ENCODE measurements at places on chromosomes 4 and X.

GRCh38 chr4:11910812-11911211 lies 482.1 kb upstream of the HS3ST1 start:
- no peaks in the 10 kb centered on the region for H3K27me3 ChIP-seq
- no peaks in the 10 kb centered on the region for H3K4me1 ChIP-seq
- no peak for DNase-seq

DNA sequence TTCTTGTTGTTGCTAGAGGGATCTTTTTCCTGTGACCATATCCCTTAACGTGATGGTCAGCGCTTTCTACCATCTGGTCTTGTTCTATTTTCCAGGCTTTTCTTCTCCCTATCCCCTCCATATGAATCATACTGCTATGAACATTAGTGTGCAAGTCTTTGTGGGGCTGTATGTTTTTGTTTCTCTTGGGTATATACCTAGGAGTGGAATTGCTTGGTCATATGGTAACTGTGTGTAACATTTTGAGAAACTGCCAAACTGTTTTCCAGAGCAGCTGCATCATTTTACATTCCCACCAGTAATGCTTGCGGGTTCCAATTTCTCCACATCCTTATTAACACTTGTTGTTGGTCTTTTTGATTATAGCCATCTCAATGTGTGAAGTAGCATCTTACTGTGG lies 121.4 kb downstream of the SPRY1 start:
- no peak for DNase-seq
- H3K27ac ChIP-seq = no peak overlapping the region
- H3K4me3 ChIP-seq = no peak overlapping the region
- H3K27me3 ChIP-seq = no peaks in the 10 kb centered on the region

DNA sequence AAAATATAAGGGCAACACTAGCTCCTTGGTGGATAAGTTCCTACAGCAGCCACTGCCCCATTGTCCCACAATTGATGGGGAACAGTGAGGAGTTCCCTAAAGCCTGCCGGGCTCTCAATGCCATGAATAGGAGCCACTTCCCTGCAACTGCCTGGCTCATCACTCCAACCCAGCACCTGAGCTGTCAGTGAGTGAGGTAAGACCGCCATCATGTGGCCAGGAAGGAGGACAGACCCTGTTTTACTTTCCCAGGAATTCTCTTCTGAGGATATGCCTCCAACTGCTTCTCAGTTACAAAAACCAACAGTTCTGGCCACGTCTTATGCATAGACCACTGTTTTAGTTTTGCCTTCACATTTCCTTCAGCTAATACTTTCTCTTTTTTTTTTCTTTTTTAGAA lies 45.5 kb downstream of the SRPX start:
- H3K27ac ChIP-seq = no peak overlapping the region
- no peaks in the 10 kb centered on the region for H3K27me3 ChIP-seq
- no peaks in the 10 kb centered on the region for H3K4me1 ChIP-seq
- no peaks in the 10 kb centered on the region for H3K36me3 ChIP-seq

DNA sequence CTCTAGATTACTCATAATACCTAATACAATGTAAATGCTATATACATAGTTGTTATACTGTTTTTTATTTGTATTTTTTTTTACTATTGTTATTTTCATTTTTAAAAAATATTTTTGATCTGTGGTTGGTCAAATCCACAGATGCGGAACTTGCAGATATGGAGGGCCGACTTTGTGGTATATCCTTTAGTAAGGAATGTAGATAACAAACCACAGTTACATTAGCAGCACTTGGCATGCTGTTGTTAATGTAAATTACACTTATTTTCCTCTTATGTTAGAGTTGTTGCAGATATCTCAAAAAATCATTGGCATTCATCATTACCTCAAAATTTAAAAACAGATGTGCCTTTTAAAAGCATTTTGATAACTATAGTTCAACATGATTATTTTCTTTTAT lies 151.0 kb downstream of the TMEM164 start:
- no peaks in the 10 kb centered on the region for H3K27me3 ChIP-seq
- DNase-seq = no peak
- H3K4me1 ChIP-seq = no peaks in the 10 kb centered on the region
- H3K27ac ChIP-seq = no peak overlapping the region
- H3K4me3 ChIP-seq = no peak overlapping the region

- DNase-seq = no peak
- no peak overlapping the region for H3K27ac ChIP-seq
- H3K4me3 ChIP-seq = no peak overlapping the region
- H3K4me1 ChIP-seq = no peaks in the 10 kb centered on the region
Measured at GRCh38 chr4:76801621-76802235, 96.2 kb downstream of the SOWAHB start.

DNA sequence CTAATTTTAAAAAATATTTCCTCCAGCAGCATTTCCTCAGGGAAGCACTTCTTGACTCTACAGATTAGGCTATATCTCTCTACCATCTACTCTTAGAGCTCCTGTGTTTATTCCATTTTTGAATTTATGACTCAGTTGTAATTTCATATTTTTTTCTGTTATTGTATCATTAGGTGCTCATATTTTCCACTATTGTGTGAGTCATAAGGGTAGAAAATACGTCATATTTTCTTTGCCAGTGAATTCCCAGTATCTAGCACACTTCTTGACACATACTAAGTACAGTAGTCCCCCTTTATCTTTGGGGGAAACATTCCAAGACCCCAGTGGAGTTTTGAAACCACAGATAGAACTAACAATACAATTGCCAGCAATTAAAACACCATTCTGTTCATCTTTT lies 431.2 kb downstream of the GASK1B start:
- no peaks in the 10 kb centered on the region for H3K4me1 ChIP-seq
- H3K27me3 ChIP-seq = no peaks in the 10 kb centered on the region
- no peak overlapping the region for H3K27ac ChIP-seq

GRCh38 chr4:100016191-100016590 lies 66.1 kb upstream of the H2AZ1 start:
- no peaks in the 10 kb centered on the region for H3K4me1 ChIP-seq
- no peaks in the 10 kb centered on the region for H3K27me3 ChIP-seq
- H3K36me3 ChIP-seq = no peaks in the 10 kb centered on the region
- no peak overlapping the region for H3K4me3 ChIP-seq
- H3K27ac ChIP-seq = no peak overlapping the region

- no peak overlapping the region for H3K27ac ChIP-seq
- no peak for DNase-seq
- no peaks in the 10 kb centered on the region for H3K36me3 ChIP-seq
- no peaks in the 10 kb centered on the region for H3K4me1 ChIP-seq
Measured at GRCh38 chr4:182143822-182144625, 99.2 kb upstream of the TENM3 start.

DNA sequence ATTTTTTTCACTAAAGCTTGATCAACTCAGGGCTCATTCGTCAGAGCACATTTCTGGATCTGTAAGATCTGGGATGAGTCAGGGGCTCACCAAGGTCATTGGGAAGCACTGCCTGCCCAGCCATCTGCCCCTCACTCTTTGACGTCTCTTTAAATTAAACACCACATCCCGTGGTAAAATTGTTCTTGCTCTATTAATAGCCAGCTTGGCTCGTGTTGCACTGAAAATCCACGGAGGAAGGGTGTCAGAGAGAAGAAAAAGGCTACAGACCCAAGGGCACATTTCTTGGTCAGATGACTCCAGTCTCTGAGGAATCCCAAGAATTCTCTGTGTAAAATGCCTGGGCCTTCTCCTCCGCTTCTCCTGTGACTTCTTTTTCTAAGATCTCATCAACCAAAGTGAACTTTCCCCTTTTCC lies 45.7 kb upstream of the GATB start:
- no peaks in the 10 kb centered on the region for H3K36me3 ChIP-seq
- H3K27ac ChIP-seq = no peak overlapping the region
- DNase-seq = no peak
- no peak overlapping the region for H3K4me3 ChIP-seq

DNA sequence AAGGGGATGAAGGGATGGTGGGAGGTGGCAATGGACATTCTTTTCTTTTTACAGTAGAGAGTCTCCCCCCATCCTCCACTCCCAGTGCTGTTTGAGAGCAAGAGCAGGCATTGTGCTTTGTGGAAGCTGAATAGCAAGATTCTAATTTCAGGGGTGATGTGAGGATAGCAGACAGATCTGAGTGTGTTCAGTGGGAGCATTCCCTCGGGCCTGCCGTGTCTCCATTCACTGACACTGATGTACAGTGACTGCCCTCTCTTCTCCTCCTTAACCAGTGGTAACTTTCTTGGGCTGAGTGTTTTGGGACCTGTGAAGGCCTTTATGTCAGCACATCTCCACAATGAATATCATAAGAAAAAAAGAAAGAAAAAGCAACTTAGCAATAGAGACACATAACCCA lies 396.6 kb upstream of the RPS6KA3 start:
- H3K27ac ChIP-seq = no peak overlapping the region
- no peaks in the 10 kb centered on the region for H3K36me3 ChIP-seq
- H3K4me3 ChIP-seq = no peak overlapping the region
- no peaks in the 10 kb centered on the region for H3K4me1 ChIP-seq

DNA sequence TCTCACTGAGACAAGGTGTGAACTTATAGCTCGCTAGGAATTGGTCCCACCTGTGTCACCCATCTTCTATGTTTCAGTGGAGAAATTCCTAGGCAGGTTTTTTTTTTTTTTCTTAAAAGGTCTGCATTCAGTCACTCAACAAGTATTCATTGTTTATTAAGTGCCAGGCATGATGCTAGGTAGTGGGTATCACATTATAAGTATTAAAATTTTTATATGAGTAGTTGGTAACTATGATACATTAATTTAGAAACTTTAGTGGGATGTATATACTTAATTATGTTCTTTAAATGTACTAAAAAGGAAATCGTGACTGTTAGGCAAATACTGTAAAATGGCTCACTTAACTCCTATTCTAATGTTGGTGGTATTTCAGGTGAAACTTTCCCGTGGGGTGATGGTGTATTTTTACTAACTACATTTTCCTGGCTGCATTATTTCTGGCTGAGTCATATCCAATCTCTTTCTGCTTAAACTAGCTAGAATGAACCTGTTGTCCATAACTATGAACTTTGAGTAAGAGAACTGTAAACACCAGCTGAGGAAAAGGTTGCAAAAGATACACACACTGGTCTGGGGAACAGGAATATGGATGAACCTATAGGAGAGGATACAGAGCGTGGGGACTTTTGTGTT lies 49.3 kb upstream of the MED14 start:
- no peak overlapping the region for H3K27ac ChIP-seq
- DNase-seq = peak; percentile 63
- peaks cover 20% of the 10 kb centered on the region for H3K4me1 ChIP-seq
- no peaks in the 10 kb centered on the region for H3K27me3 ChIP-seq
- H3K4me3 ChIP-seq = no peak overlapping the region

DNA sequence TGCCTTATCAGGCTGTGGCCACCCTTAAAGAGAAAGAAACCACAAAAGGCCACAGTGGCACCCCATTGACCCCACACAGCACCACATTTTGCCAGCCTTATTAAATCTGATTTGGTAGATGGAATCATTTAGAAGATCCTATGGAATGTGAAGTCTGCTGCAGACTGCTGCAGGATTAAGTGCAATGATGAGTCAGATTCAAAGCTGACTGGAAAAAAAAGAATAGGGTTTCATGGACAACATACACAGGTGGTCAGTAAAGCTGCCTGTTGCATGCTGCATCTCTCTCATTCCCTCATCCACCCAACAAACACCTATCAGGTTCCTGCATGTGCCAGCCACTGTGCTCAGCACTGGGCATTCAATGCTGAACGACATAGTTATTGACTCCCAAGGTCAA lies 56.6 kb downstream of the CHST7 start:
- no peaks in the 10 kb centered on the region for H3K4me1 ChIP-seq
- no peaks in the 10 kb centered on the region for H3K27me3 ChIP-seq
- DNase-seq = no peak
- H3K36me3 ChIP-seq = no peaks in the 10 kb centered on the region
- H3K4me3 ChIP-seq = no peak overlapping the region

DNA sequence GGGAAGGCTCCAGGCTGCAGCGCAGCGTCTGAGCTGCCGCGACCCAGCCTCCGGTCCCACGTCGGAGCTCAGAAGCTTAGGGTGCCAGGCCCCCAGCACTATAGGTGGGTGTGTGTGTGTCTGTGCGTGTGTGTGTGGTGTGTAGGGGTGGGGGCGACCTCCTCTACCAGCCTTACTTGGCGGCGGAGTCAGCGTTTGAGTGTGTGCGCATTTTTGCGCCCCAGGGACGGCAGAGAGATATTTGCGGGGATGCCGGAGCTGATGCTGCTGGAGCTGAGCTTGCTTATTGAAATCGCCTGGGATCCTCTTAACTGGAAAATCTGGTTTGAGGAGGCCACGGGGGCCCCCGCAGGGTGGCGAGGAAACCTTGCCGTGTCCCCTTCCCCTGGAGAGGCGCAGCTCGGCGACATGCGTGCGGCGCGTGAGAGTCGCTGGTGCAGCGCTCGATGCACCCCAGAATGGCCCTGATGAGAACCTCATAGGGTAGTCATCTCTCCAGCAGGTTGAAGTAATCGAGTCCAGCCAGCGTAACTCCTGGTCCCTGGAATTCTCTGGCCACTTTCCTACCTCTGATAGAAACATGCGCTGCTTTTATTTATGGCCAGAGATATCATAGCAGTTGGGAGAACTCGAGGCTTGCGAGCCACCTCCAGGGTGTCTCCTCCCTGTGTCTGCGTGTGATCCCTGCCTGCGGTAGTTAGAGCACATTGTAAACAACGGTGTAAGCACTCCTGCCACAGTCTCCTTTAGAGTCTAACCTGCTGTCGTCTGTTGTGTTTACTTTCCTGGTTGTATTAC lies 2.7 kb downstream of the ADGRL3 start:
- no peaks in the 10 kb centered on the region for H3K4me1 ChIP-seq
- no peak overlapping the region for H3K27ac ChIP-seq
- H3K27me3 ChIP-seq = peaks cover 8% of the 10 kb centered on the region

DNA sequence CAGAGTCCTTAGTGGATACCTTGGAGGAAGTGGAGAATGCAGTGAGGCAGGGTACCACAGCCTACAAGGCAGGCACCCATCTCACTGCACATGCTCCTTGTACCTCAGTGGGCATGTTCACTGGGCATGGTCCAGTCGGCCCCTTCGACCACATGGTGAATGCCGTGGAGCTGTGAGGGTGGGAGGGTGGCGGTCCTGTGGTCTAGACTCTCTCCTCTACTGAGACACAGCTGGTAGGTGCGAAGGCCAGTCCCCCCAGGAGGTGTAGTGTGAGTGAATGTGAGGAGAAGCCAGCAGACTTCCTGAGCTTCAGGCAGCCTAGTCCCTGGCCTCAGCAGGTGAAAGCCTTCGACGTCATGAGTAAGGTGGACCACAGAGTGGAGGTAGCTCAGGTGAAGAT lies 12.2 kb downstream of the XAGE2 start:
- no peaks in the 10 kb centered on the region for H3K4me1 ChIP-seq
- H3K4me3 ChIP-seq = no peak overlapping the region
- no peak overlapping the region for H3K27ac ChIP-seq

Measured in HepG2 (cell line).